Ureter (tissue), 1 donor: ENCODE measurements at places on chromosomes 13 and 19. TPM values are rescaled to one million over a fixed set of nuclear protein-coding genes. Genes with fewer than 3 reads are reported as not detected.

ZNF229 gene
- total RNA-seq, result 7.7 TPM

DNA sequence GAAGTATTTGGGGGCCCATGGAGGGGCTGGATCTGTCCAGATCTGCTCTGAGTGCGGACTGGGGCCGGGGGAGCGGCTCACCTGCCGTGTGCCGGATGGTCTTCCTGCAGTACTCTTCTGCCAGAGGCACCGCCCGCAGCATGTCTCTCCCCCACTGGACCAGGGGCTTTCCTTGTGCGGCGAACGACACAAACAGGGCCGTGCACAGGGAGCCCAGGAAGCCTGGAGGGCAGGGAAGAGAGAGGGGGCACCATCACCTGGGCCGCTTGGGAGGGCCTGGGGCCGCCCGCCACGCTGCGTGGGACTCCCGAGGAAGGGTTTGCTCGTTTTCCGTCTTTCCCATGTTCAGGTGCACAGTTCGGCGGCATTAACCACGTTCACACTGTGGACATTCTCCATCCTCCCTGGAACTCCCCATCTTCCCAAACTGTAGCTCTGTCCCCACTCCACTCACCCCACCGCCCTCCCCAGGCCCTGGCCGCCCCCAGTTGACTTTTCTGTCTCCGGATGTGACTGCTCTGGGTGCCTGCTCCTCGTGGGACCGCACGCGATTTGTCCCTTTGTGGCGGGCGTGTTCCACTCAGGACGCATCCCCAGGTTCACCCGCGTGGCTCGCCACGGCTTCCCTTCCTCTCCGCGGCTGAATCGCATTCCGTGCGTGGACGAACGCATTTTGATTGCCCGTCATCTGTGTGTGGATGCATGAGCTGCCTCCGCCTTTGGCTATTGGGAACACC, 24.2 kb downstream of the ADPRHL1 start:
- DNase-seq, result no peak

- DNase-seq, result no peak
Observed at GRCh38 chr13:62510906-62511655, 1095.4 kb upstream of the PCDH20 start.

SPTBN4 gene
- total RNA-seq, result 2.6 TPM

DNA sequence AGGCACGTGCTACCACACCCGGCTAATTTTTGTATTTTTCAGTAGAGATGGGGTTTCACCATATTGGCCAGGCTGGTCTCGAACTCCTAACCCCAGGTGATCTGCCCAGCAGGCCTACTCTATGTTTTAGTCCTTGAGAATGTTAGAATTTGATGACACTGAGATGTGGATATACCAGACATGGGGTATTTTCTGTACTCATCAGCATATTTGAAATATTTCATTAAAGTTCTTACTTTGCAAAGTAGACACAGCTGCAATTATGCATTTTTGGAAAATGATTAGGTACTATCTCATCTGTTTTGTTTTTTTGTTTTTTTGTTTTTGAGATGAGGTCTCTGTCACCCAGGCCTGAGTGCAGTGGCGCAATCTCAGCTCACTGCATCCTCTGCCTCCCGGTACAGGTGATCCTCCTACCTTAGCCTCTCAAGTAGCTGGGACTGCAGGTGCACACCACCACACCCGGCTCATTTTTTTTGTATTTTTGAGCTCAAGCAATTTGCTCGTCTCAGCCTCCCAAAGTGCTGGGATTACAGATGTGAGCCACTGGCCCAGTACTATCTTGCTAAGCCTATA, 12.7 kb downstream of the SPINT2 start:
- DNase-seq, result no peak

CGB3 gene
- total RNA-seq, result not detected
